Stimulated activated CD4-positive, alpha-beta T cell treated with anti-CD3 and anti-CD28 coated beads, Interleukin-1b, Interleukin-23, amount 100 ng/mL, for 1 hour (primary cell): ENCODE measurements at places on chromosomes 12 and 14.

GRCh38 chr12:111426344-111427185 lies 20.8 kb downstream of the SH2B3 start:
- DNase-seq: no peak

DNA sequence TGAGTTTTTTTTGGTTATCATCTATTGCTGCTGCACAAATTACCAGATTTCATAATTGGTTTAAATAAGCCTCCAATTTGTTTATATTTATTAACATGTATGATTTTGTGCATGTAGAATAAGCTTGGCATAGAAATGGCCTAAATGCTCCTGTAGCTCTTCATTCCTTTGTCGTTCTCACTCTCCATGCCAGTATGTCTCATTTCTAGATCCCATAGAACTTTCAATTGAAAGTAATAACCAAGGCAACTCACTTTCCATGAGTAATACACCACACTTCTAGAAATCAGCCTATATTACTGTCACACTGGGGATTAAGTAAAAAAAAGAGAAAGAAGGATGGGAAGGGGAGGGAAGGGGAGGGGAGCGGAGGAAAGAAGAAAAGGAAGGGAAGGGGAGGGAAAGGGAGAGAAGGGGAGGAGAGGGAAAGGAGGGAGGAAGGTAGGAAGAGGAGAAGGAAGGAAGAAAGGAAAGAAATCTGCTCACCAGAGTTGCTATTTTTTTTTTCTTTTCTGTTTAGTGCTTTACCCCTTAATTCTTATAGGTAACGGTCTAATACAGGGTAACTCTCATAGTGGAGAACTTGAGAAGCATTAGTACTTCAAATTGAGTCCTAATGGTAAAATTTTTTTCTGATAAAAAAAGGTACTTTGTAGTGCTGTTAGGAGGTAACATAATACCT lies 45.6 kb downstream of the MDM2 start:
- DNase-seq: no peak

DNA sequence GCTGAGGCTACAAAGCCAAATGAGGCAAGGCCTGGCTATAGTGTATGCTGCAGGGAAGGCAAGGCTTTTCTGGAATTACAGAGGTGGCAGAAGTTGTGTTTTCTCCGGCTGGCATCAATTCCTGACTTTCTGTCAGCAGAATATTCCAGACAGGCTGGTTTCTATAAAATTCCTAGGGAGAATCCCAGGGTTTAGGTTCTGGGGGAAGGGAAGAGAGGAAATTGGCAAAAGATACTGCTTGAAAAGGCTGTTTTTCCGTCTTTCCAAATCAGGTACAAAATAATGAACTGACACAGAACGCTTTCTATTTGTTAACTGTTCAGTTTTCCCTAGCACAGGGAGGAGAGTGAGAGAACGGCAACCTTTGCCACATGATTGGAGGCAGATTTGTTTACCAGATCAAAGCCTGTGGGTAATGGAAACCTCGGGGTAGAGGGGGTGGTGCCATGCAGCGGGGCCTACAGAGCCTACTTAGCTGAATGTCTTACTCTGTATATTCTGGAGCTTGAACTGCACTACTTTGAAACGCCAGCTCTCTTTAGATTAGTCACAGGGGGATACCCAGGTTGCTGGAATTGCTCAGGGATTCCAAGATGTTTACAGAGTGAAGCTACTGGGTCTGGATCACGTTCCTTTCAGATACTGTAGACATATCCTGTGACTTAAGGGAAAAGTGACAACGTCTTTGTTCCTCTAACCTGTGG lies 65.8 kb upstream of the DACT1 start:
- no peak for DNase-seq

DNA sequence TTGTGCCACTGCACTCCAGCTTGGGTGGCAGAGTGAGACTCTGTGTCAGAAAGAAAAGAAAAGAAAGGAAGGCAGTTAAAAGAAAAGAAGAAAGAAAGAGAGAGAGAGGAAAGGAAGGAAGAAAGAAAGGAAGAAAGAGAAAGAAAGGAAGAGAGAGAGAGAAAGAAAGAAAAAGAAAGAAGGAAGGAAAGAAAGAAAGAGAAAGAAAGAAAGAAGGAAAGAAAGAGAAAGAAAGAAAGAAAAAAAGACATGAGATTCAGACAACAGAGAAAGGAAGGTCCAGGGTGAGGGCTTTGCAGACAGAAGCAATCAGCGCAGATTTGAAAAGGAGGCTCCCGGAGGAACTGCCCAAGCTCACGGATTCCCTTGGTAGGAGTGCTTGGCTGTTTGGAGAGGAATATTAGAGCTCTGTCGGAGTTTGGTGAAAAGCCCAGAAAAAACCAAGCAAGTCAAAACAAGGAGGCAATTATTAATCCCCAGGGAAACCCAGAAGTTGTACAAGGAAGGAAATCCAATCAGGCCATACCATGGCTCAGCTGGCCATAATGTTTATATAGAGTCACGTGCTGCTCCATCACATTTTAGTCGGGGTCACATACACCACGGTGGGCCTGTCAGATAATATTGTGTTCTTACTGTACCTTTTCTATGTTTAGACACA lies 11.6 kb upstream of the CCDC85C start:
- no peak for DNase-seq

GRCh38 chr12:103197725-103198388 lies 240.4 kb downstream of the ASCL1 start:
- DNase-seq: no peak
